ENCODE measurements at places on chromosomes 7 and 10.

DNA sequence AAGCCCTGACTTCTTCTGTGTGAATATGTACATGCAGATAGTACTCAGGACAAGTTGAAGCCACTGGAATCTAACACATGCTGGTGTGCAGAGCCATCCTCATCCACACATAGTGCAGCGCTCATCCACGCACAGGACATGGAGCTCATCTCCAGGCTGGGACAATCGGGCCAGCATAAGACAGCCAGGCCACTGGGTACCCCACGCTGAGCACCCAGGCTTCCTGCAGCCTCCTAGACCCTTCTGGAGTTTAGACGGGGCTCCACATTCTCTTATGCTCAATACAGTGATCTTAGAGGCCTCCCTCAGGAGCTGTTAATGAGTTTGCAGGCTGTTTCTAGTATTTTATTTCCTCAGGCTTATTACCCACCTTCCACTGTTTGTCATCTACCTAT lies 238.9 kb downstream of the TNS3 start:
- DNase-seq: no peak

GRCh38 chr10:62619413-62619738 lies 185.1 kb upstream of the ADO start:
- no peak for DNase-seq

- DNase-seq: no peak
Observed at GRCh38 chr10:59859570-59859969, 46.8 kb downstream of the CCDC6 start.

DNA sequence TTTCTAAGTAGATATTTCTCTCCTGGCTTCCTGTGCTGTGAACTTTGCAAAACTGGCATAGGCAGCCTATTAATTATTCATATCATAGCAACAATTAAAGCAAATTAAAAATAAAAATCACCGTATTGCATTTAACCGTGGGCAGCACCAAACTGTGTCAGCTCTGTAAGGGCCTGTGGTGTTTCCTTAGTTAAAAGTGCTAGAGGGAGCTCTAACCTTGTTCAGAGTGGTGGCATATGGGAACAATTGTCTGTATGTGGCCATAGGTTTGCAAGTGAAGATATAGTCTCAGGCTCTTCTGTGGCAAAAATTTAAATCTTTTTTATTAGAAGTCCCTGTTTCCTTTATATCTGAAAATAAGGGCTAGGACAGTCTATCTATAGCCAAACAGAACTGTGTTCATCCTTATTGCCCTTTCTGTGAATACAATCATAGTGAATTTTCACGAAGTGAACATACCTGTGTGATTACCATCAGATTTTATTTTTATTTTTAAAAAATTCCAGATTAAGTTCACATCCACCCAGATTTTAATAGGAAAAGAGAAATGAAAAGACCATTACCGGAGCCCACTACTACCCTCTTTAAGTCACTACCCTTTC lies 92.6 kb downstream of the POLL start:
- no peak for DNase-seq

- DNase-seq: peak; percentile 28
Observed at GRCh38 chr10:43682956-43683355, 34.3 kb upstream of the ZNF32 start.

DNA sequence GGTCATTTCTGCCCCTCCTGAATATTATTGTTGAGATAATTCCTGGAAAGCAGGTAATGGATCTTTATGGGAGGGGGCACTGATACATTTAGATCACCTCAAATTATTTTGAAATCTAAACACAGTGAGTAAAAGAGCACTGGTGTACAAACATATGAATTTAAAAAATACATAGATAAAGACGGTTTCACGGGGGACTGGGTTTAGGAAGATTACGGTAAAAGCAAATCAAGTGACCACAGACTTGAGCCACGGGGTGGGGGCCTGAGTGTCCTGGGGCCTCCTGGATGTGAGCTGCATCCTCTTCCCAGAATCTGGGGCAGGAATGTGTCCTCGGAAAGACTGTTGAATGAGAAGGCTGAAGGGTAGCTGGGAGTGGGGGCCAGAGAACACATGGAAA lies 219.1 kb upstream of the KLF6 start:
- no peak for DNase-seq

- no peak for DNase-seq
Observed at GRCh38 chr10:127524229-127524628, 24.9 kb upstream of the NPS start.

GRCh38 chr7:75690121-75690523 lies 48.6 kb downstream of the HIP1 start:
- DNase-seq: no peak

DNA sequence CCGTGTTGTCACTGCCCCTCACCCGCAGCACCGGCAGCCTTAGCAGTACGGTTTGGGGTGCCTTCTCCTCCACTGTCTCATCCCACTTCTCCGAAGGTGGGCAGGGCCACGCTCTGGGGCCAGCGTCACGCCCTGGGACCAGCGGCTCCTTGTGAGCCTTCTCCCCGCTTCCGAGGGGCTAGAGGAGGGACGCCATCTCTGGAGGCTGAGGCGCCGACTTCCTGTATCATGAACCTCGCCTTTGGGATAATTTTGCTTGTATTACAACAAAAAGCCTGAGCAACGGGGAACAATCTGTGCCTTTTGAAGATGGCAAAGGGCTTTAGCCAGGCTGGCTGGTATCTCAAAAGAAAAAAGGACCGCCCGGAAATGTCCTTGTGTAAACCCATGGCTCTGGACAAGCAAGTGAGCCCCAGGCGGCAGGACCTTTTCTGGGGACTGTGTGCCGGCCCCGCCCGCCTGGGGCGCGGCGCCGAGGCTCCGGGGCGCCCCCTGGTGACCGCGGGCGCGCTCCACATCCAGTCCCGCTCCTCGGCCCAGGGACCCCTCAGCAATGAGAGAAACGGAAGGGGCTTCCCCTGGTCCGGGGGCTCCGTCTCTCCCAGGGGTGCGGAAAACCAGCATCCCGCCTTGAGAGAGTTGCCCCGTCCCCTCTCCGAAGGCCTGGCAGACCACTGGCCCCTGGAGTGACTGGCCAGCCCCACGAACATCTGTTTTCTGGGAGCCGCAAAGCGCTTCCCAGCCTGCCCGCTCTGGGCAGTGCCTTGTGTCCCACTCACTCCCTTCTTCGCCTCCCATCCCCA lies 3.8 kb downstream of the DEPP1 start:
- DNase-seq: no peak

DNA sequence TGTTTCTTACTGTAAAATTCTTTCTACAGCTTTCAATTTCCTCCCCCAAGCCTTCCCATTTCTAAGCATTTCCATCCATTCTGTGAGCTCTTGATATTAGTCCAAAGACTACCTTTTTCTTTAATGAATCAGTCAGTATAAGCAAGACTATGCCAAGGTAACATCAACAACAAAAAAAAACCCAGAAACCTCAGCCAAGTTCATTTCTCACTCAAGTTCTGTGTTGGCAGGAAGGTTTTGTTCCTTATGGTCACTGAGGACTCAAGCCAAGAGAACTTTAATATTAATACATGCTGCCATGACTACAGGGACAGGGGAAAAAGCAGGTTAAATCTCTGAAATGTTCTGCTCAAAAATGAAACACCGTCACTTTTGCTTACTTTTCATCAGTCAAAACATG lies 621.2 kb upstream of the NRP1 start:
- DNase-seq: no peak

DNA sequence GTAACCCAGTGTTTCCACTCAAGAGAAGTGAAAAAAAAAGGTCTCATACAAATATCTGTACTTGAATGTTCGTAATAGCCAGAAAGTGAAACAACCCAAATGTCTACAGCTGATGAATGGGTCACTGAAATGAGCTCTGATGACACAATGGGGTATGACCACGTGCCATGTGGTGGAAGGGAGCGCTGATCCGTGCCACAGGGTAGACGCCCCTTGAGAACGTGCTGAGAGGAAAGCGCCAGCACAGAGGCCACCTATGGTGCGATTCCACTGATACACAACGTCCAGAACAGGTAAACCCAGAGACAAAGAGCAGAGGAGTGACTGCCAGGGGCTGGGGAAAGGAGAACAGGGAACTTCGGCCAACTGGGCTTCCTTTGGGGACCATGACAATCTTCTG lies 50.3 kb downstream of the MAD1L1 start:
- no peak for DNase-seq

DNA sequence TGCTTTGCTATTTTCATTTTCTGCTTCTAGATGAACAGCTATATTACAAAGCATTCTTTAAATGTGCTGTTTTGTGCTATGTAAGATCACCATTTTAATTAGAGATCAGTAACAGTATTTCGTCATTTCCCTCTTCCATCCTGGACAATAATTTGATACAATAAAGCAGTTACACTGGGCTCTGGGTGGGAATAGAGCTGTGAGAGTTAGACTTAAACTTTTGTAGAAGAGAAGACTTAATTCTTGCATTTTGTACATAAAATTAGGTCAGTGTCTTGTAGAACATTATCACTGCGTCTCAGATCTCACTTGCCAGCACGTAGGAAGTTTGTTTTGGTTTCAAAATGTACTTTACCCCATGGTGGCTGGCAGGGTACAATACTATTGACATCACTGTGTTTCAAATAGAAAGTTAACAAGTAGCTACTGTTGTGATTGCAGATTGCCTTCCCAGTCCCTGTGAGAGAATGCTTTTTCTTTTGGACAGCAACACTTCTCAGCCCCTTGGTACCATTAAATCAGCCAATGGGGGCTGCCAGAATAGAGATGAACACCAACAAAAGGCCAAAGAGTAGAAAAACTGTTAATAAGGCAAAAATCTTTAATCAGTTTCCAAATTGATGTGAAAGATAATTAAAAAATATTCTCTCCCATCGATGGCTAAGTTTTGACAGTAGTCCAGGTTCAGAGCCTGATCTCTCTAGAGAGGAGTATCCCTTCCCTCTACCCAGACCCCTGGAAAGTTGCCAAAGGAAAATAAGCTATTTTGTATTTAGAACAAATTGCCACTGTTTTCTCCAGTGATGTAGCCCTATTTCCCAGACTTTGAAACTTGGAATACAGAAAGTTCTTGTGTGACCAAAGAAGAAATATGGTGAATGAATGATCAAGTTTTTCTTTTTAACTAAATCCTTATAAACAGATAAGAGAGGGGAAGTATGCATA lies 35.1 kb downstream of the SMNDC1 start:
- peak; percentile 35 for DNase-seq

- DNase-seq: no peak
Observed at GRCh38 chr10:119410361-119411116, 132.0 kb downstream of the RGS10 start.

- peak; percentile 7 for DNase-seq
Observed at GRCh38 chr7:132191418-132191817, 384.9 kb downstream of the PLXNA4 start.

- no peak for DNase-seq
Observed at GRCh38 chr10:8539056-8539455, 484.6 kb downstream of the GATA3 start.

DNA sequence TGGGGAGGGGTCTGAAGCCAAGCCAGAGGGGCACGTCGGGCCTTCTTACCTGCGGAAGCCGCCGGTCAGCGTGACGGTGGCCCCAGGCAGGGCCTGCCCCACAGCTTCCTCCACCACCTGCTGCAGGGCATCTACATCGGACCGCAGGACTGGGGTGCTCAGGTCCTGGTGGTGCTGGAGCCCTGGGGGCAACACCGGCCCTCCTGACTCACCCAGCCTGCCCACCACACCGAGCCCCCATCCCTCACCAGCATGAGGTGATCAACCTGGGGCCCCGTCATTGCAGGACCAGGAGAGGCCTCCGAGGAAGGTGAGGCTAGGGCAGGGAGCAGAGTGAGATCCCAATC lies 8.0 kb downstream of the POLM start:
- no peak for DNase-seq

- no peak for DNase-seq
Observed at GRCh38 chr7:107108793-107109371, 59.9 kb upstream of the HBP1 start.

DNA sequence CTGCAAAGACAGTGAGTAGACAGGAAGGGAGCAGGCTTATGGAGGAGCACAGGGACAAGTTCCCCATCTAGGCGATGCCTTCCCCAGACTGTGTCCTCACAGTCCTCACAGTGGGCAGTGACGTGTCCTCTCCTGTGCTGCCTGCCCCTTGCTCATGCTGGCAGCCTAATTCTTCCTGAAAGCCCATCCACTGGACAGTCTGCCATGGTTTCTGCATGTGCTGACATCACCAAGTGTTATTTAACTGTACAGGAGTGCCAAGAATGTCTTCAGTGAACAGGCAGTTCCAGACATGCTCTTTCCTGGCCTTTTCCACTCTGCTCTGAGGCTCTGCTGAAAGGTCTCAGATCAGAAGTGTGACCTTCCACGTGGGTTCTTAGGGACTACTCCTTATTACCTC lies 54.1 kb downstream of the ZNF248 start:
- no peak for DNase-seq

- no peak for DNase-seq
Observed at GRCh38 chr7:99121496-99122021, 22.3 kb downstream of the SMURF1 start.

DNA sequence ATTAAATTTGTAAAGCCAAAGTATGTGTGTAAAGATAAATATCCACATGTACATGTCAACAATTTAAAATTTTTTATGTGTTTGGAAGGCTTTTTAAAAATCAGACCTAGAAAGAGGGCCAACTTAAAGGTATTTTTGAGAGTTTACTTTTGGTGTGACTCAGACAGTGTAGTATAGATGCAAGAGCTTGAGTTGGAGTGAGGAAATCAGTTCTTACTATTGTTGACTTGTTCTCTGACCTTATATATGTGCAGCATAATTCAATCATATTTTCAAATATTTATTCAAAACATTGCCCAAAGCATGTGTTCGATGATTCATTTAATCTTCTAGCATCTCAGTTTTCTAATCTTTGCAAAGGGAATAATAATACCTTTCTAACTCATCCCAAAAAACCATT lies 243.7 kb upstream of the PRKCQ start:
- DNase-seq: no peak

DNA sequence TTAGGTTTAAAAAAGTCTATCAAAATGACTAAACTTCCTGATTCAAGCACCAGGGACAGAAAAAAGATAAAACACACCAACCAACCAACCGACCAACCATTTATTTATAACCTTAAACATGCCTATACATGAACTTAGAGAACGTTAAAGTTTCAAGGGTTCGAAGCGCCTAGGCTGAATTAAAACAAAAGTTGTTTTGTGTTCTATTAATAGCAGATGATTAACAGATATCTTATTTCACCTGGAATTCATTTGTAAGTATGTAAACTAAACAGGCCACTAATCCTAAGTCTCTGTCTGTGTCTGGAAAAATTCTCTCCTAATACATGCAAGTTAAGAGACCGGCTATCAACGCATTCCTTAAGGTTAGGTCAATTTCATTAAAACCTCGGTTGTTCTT lies 1.4 kb downstream of the BAIAP2L1 start:
- DNase-seq: no peak

DNA sequence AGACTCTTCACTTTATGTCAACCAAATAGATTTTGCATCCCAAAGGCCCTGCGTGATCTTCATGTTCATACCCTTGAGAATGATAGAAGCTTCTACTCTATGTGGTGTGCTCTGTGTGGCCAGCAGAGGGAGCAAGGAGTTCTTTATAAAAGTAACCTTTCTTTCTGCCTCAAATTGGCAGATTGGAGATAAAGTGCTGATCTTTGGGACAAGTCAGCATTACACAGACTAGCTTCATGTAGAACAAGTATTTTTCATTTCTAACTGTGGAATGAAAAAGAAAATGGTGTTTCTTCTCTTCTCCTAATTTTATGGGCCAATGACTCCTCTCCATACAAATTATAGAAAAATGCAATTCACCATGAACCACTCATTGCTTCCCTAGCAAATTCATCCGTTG lies 1214.1 kb downstream of the SORCS1 start:
- peak; percentile 28 for DNase-seq

- no peak for DNase-seq
Observed at GRCh38 chr10:32205670-32206069, 141.3 kb downstream of the EPC1 start.
